ENCODE measurements at places on chromosomes 4 and X.

DNA sequence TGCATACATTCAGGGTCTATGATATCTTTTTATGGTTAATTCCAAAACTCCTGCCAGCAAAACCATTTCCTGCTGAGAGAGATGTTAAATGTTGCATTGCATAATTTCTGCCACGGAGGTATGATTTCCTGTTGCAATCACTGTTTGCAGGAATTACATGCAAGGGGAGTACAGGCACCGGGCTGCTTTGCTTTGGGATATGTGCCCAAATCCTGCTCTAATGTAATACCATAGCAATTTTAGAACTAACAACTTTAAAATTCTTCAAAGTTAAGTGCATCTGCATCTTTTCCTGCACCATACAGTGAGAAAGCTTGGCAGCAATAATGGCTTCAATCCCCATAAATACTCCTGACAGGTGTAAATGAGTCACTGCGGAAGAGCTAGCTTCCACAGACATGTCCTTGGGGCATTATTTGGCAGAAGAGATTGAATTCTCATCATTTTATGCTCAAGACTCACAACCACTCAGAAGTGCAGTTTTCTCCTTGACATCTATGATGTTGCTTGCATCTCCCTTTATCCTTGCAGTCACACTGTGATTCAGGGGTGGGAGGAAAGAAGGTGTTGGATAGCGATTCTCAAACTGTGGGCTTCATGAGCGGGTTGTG, 29.6 kb downstream of the TRIM2 start:
- DNase-seq, result peak; percentile 58

GRCh38 chr4:119671205-119671604, 42.6 kb upstream of the PDE5A start:
- DNase-seq, result no peak

- DNase-seq, result no peak
Observed at GRCh38 chrX:8349816-8350544, 114.7 kb upstream of the VCX3B start.

GRCh38 chr4:70746179-70746839, 24.5 kb downstream of the RUFY3 start:
- no peak for DNase-seq

DNA sequence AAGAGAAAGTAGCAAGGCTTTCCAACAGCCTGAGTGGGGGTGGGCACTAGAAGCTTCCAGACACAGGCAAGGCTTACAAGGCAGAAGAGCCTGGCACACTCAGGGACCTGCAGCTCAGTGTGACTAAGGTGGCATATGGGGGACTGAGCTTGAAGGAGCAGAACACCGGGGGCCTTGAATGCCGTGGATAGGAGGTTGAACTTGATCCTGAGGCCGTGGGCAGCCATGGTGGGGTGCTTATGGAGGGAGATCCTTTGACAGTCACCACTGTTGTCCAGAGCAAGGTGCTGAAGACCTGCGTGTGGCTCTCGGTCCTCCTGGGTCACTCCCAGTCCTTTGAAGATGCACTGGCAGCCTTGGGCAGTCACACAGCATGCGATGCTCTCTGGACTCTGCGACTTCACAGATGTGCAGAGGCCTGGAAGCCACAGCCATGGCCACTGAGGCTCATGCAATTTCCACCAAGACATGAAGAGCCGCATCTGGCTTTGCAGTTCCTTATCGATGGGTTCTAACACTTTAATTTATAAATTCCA, 18.3 kb downstream of the C4orf50 start:
- no peak for DNase-seq

GRCh38 chrX:2708592-2709188, 17.6 kb downstream of the CD99 start:
- DNase-seq, result no peak

- no peak for DNase-seq
Observed at GRCh38 chr4:128107766-128108165, 46.7 kb downstream of the LARP1B start.

DNA sequence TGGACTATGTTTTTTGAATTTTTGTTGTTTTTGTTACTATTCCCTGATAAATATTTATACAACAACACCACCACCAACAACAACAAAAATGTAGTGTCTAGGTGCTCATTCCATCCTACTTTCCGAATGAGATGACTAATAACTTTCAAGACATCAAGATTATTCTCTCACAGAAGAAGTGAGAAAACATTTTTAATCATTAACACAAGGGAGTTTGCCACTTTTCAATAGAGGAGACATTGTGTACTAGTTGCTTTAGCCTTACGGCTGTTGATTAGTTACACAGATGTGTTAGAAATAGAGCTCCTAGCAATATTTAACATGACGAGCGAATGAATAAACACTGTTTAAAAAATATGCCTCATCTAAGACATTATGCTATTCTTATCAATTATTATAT, 898.8 kb downstream of the C4orf33 start:
- DNase-seq, result no peak

GRCh38 chr4:100742045-100742444, 224.2 kb upstream of the EMCN start:
- no peak for DNase-seq

DNA sequence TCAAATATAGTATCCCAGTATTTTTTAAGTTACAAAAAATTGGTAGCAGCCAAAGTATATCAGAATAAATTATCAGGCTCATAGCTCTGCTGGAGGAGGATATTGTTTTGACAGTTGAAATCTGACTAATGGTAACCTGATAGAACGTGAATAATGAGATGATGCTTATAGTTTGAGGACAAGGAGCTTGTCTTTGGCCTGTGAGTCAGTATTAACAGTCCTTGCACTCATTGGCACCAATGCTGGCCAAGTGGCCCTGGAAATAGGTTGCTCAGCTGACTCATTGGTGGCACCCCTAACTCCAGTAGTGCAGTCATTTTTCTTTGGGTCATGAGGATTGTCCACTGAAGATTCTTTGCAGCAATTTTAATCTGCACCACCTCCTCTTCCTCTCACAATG, 203.3 kb upstream of the JADE1 start:
- no peak for DNase-seq

GRCh38 chr4:41750626-41751448, 2.3 kb upstream of the PHOX2B start:
- DNase-seq, result peak; percentile 74

DNA sequence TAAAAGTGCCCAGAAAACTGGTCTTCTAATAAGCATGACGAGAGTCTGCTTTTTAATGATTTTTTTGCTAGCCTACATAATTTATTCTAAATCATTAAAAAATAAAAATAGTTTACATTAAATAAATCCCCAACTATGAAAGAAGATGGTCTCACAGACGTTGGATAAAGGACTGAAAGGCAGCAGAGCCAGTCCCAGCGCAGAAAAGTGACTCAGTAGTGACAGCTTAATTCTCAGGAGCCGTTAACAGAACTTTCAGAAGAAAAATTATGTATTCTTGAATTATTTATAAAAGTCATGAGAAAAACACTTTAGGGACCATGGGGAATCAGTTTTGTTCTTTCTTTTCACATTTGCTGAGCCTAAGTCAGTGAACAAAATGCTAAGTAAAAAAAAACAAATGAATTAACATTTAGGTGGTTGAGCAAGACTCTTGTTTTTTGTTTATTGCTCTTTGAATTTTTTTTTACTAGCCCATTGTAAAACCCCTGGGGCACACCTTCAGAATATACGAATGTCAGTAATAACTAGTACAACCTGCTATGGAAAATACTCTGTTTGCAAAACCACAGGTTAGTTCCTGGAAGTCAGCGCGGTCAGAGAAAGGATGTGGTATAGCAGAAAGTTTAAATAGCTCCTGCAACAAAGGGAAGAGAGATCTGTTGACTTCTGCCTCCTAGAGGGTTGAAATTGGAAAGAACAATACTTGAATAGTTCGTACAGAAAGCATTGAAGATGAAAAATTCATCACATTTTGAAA, 50.4 kb upstream of the CCDC160 start:
- DNase-seq, result no peak

GRCh38 chrX:103779141-103779789, 2.6 kb downstream of the PLP1 start:
- peak; percentile 60 for DNase-seq

DNA sequence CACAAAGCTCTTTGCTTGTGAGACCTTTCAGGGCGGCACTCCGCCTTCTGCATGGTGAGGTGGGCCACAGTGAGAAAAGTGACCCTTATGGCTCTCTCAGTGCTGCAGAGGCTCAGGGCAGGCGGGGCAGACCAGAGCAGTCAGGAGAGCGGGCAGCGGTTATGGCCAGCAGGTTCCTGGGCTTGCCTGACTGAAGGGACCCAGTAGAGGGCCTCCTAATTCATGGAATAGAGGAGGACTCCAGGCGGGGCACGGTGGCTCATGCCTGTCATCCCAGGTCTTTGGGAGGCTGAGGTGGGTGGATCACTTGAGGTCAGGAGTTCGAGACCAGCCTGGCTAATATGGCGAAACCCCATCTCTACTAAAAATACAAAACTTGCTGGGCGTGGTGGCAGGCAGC, 91.4 kb downstream of the CLNK start:
- DNase-seq, result no peak

GRCh38 chr4:111631215-111631999, 513.8 kb upstream of the FAM241A start:
- DNase-seq, result peak; percentile 65

DNA sequence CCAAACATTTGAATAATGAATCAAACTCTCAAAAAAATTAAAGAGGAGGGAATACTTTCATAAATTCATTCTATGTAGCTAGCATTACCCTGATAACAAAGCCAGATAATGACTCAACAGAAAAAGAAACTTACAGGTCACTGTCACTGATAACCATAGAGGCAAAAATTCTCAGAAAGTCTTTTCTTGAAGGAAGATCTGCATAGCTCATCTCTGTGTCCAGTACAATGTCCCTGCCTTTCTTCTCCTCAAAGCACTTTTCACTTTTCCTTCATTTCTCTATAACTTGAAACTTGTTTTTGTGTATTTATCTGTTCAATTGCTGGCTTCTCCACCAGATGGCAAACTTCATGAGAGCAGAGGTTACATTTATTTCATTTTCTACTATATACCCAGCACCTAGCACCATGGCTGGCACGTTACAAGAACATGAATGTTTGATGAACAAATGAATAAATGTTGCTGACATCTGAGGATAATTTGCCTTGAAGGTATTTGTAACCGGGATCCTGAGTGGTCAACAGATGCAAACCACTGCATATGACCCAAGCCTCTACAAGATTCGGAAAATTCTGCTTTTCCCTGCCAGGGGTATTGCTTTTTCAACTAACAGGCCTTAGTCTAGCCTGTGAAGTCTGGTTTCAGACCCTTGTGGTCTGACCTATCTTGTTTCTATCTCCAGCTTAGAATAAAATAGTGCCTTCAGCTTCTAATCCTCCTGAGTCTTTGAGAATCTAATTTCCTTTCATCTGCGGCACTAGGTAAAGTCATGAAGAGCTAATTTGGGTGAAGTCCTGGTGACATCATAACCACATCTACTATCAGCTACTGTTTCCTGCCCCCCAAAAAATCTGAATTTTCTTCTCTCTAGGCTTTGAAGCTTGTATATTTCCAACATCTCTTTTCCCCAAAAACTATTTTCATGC, 52.5 kb upstream of the ANTXR2 start:
- DNase-seq, result peak; percentile 9

- no peak for DNase-seq
Observed at GRCh38 chr4:123306769-123307168, 89.8 kb upstream of the SPRY1 start.

DNA sequence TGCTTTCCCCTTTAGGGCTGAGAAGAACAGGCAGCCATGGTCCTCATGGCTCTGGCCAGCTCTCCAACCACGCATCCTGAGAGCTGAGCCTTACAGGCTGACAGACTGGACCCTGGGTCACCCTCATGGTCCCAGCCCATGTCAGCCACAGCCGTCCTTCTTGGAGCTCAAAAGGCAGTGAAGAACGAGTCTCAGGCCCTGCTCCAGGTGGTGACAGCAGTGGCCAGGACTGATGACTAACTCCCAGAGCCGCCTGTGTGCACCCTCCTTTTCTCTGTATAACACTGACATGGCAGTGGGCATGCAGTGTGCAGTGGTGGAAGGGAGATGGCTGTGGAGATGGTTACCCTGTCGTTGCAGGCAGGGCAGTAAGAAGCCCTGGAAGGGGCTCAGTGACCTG, 10.3 kb upstream of the DUSP9 start:
- no peak for DNase-seq

DNA sequence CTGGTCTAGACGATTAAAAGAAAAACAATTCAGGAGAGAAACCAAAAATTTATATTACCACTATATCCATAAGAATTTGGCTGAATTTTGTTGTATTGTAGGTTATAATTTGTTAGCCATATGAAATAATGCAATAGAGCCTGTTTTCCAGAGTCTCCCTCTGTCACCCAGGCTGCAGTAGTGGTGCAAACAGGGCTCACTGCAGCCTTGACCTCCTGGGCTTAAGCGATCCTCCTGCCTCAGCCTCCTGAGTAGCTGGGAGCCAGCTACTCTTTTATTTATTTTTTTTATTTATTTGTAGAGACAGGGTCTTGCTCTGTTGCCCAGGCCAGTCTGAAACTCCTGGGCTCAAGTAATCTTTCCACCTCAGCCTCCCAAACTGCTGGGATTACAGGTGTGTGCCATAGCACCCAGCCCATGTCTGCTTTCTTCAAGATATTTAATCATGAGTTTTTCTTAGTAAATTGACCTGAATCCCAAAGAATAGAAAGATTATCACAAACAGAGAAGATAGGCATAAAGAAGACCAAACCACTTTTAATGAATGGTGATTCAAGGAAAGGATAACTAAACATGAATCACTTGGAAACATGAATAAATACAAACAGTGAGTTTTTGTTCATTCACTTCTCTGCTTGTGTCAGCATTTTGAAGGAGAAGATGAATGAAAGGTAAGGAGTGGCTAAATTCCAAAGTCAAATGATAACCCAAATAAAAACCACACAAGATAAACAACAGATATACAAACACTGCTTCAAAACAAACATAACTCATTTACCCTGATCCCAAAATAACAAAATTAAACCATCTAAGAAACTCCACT, 82.1 kb downstream of the PPP3CA start:
- DNase-seq, result no peak

GRCh38 chrX:119638725-119639471, 32.7 kb upstream of the NKRF start:
- no peak for DNase-seq

DNA sequence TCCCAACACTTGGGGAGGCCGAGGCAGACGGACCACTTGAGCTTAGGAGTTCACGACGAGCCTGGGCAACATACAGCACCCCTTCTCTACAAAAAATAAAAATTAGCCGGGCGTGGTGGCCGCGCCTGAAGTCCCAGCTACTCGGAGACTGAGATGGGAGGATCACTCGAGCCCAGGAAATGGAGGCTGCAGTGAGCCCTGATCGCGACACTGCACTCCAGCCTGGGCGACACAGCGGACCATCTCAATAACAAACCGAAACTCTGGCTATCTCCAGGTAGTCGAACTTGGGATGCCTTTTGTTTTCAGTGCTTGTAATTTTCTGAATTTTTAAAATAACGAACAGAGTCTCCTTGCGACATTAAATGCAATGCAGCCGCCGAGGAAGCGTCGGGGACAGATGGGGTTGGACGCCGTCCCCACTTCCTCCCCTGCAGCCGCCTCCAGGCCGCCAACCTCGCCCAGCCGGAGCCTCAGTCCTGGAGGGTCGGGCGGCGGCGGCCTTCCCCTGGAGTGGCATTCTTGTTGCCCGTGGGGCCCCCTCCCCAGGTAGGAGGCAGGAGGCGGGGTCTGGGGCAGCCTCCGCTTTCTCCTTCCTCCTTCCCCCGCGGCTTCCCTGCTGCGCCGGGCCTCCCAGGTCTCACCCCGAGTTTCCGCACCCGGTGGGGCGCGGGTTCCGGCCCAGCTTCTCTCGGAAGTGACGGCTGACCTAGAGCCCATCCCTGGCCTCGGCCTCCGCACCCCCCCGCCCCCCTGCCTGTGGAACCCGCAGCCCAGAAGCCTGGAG, 14.6 kb downstream of the HMX1 start:
- peak; percentile 77 for DNase-seq

- DNase-seq, result no peak
Observed at GRCh38 chrX:15465896-15466651, 27.1 kb downstream of the PIR start.

GRCh38 chr4:17358241-17358640, 153.6 kb downstream of the QDPR start:
- DNase-seq, result no peak
